ENCODE measurements at places on chromosomes 12 and 14. TPM values are rescaled to one million over a fixed set of nuclear protein-coding genes. Genes with fewer than 3 reads are reported as not detected.

PLEKHD1 gene
- not detected for total RNA-seq

TBC1D30 gene
- total RNA-seq = 0.35 TPM

PIWIL1 gene
- total RNA-seq = not detected

C12orf54 gene
- not detected for total RNA-seq

OTOGL gene
- total RNA-seq = not detected

CLBA1 gene
- 5.2 TPM for total RNA-seq

PTCSC3 gene
- total RNA-seq = not detected

MRPL52 gene
- total RNA-seq = 274 TPM

MYL2 gene
- not detected for total RNA-seq

KERA gene
- total RNA-seq = not detected

ANO2 gene
- not detected for total RNA-seq

ENDOU gene
- not detected for total RNA-seq

KCNC2 gene
- total RNA-seq = not detected

SIX4 gene
- total RNA-seq = 10.1 TPM

POTEG gene
- not detected for total RNA-seq

MYH6 gene
- total RNA-seq = not detected

GUCY2C gene
- total RNA-seq = not detected

CLEC1B gene
- not detected for total RNA-seq

WASHC3 gene
- total RNA-seq = 78.7 TPM

DEPDC4 gene
- total RNA-seq = not detected

TEX52 gene
- total RNA-seq = not detected

GLIPR1L1 gene
- total RNA-seq = not detected

KLRC1 gene
- total RNA-seq = not detected

KRT77 gene
- total RNA-seq = not detected

KLHL42 gene
- total RNA-seq = 13.8 TPM

KRT82 gene
- not detected for total RNA-seq

AGAP2 gene
- under 0.01 TPM for total RNA-seq

SDR9C7 gene
- total RNA-seq = not detected

JPH4 gene
- not detected for total RNA-seq

NTF3 gene
- total RNA-seq = not detected

HOXC6 gene
- total RNA-seq = 2.5 TPM

TOMM20L gene
- total RNA-seq = not detected

DEGS2 gene
- total RNA-seq = not detected

TBX3 gene
- total RNA-seq = 40.9 TPM

VPS37B gene
- total RNA-seq = 23.0 TPM
